Foreskin melanocyte (primary cell): ENCODE measurements at places on chromosomes 12 and 14.

- no peak for DNase-seq
Measured at GRCh38 chr14:105418269-105419194, 1.1 kb upstream of the MTA1 start.

DNA sequence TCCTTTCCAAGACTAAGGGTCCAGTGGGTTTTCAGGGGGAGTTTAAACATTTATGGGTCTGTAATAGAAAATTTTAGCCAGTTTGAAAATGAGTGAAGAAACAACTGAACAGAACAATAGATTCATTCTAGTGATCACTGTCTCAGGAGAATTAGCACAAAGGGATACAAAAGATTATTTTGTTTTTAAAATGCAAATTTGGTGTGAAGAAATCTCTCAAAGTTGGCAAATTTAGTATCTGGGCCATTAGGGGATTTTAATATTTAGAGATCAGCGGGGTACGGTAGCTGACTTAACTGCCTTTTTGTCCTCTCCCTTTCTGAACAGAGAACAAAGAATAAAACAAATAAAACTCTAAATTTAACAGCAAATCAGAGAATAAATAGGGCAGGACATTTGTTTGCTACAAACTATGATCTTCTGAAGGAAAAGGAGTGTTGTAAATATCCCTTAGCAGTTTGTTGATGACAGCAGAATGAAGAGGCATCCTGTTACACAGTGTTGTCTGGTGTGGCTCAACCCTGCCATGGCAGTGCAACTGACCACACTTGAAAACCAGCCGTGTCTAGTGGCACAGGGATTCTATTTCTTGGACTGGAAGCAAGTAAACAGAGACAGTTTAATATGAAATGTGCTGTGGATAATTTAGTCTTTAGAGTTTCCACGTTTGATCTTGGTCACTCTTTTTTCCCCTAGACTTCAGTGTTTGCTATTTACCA, 46.3 kb upstream of the LRTM2 start:
- DNase-seq: no peak

DNA sequence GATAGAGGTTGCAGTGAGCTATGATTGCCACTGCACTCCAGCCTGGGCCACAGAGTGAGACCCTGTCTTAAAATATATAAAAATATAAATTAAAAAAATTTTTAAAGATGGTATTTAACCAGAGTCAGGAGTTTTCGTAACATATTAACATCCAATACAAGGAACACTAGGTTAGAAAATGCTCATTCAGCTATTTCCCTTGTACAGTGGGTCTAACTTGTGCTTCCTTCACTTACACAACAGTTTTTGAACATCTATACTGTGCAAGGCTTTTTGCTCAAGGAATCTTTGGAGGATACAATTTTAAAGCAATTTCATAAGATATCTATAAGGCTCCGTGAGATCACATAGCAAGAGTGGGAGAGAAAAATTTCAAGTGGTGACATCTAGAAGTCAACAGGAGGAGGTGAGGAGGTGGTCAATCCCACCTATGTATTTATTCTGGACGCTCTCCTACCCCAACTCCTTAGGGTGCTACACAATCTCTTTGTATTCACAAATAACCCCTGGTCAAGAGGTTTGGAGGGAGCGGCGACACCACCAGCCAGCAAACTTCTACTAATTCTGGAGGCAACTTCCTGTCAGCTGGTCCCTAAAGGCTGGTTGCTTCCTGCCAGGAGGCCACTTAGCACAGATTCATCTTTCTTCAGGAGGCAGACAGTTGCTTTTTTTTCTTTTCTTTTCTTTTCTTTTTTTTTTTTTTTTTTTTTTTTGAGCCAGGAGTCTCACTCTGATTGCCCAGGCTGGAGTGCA, 22.2 kb downstream of the DUSP16 start:
- no peak for DNase-seq

- DNase-seq: no peak
Measured at GRCh38 chr14:31320922-31321766, 99.2 kb downstream of the HEATR5A start.

DNA sequence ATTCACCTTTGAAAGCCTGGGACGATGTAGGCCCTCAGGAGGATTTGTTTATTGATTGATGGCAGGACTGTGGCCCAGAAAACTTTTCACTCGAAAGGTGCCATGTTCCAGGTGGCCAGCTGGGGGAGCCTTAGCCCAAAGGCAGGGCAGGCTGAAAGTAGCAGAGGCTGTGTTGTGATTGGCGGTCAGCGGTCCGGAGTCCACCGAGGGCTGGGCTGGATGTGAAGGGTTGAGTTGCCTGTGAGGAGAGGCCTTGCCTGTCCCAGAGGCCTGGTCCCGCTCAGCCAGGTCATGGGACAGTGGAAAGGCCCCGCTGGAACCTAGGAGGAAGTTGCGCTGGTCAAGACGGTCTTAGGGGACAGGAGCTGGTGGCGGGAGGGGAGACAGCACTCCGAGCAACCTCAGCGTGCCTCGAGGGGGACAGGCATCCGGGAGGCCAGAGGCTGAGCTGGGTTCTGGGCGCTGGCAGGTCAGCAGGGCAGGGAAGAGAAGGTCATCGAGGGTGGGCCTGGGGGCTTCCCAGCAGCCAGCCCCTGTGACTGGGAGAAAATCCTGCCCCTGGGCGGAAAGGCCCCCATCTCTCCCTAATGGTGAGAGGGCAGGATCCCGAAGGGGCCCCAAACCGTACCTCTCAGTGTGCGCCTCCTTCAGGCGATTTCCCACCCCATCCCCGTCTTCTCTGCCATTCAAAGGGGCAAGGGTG, 26.3 kb downstream of the CMA1 start:
- DNase-seq: no peak

DNA sequence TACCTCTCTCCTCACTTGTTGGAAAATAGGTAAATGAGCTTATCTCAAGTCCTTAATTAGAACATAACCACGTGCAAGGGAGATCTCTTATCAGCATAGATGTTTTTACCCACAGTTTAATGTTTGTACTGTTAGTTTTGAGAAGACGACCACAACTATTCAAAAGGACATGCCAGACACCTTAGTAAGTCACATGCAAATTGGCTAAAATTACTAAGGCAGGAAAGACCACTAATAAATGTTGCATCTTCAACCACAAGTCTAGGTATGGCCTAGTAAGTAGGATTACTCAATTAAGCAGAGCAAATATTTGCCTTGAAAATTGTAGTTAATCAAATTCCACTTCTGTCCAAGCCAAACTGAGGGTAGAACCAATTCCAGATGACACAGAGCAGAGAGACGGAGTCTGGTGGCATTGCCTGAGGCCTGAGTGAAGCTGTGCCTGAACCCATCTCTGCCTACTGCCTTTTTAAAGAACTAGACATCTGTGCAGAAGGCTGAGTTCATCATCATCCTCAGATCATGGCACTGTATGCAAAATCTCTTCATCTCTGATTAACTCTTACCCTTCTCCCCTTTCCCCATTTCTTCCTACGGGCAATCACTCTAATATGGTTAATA, 29.7 kb upstream of the CHST11 start:
- DNase-seq: no peak

DNA sequence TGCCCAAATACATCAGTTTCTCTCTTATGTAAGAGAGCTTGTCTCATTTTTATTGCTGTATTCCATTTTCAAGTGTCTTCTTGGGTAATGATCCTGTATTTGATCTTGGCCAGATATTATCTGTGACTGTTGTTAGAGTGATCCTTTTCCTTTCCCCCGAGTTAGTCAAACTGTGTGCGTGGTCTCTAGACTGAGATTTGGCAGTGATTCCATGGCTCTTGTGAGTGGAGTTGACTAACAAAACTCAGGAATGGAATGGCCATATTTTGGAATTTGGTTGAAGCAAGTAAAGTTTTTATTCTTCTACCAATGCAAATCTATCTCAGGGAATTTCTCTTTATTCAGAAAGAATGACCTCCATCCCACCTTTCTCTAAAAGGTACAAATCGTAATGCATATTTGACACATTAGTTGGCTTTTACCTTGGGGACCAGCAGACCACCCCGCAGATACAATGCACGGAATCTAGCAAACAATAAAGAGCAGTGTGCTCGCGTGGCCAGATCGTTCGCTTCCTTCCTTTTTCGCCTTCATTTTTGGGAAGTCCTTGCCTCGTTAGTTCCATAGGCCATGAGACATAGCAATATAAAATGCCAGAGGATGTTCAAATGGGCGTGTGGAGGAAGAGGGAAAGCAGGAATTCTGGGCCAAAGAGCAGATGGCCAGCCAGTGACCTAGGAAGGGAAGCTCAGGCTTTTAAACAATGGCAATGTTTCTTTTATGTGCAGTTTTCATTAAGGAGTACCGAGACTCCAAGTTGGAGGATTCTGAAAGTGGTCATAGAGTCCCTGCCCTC, 24.4 kb downstream of the ETV6 start:
- no peak for DNase-seq

- no peak for DNase-seq
Measured at GRCh38 chr12:104730763-104731162, 227.3 kb downstream of the SLC41A2 start.

DNA sequence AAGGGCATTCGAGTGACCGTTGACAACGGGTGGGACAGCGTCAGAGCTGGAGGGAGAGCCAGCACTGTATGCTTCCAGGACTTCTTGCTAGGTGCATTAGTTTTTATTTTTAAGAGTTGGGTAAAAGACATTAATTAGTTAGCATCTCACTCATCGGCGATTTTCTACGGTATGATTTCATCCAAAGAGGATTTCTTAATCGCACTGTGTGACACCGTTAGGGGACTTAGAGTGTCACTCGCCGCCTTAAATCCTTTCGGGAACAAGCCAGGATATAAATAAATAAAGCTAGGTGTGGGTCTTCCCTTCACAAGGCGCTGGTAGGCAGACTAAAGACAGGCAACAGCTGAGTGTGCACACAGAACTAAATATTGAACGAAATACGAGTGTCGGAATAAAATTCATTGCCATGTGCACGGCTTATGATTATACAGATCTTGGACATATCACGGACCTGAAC, 869 bp upstream of the NOVA1 start:
- DNase-seq: no peak

GRCh38 chr12:50187084-50187900, 20.1 kb upstream of the CERS5 start:
- DNase-seq: peak; percentile 85

DNA sequence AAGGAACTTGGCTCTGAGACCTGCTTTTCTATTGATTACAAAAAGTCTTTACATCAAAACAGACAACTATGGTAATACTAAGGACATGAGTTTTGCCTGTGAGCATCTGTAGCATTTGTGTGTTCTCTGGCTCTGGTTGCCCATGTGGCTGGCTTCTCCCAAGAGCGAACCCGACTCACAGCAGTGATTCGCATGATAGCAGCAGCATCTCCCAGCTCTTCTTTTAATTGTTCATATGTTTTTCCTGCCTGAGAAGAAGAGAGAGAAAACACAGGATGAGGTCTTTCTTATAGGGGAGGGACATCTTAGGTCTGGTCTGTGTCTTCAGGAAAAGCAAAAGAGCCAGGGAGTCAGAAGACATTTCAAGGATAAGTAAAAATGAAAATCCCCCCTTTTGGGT, 17.6 kb downstream of the AVIL start:
- DNase-seq: no peak

DNA sequence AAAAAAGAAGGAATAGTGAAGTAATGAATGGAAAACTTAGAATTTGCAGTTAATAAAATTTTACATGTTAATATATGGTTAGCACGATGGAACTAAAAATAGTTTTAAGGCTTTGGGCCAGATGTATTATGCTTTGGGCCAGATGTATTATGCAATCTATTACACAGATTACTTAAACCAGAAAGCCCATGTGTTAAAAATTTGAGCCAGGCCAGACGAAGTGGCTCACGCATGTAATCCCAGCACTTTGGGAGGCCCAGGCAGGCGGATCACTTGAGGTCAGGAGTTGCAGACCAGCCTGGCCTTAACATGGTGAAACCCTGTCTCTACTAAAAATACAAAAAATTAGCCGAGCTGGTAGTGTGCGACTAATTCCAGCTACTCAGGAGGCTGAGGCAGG, 17.2 kb downstream of the IFT81 start:
- no peak for DNase-seq

DNA sequence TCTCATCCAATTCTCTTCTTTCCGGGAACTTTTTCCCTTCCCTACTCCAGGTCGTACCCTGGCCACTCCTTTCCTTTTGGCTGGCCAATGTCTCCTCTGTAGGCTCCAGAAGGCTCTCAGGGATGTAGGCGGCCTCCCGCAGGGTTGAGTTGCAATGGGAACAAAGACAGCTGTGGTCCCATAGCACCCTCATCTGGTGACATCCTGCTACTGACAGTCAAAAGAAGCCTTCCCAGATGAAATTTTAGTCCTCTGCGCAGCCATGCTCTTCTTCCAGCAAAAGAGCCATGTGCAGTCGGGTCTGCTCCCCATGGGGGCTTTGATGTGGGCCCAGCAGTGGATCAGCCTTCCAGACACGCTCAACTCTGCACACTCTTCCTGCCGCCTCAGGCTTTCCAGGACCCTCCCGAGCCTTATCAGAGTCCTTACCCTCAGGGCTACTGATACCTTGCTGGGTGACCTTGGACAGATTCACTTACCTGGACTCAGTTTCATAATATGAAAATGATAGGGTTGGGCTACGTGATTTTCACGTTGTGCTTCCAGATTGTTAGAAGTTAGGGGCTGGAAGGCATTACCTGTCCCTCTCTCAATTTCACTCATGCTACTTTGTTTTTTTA, 5.5 kb upstream of the CELA1 start:
- DNase-seq: no peak

DNA sequence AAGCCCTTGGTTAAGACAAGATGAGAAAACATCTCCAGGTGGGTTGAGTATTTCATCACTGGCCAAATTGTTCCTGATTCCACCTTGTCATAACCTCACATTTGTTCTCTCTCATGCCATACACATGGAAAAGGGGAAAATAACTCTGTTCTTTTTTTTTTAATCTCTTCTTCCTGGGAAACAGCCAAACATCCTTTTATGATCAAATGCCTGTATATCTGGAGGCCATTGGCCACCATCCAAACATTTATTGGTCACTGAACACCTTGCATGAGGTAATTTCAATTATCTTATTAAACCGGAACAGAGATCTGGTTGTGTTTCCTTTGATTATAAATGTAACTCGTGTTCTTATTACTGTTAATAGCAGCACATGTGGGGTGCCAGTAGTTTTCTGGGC, 469.6 kb downstream of the NPAS3 start:
- DNase-seq: no peak

- no peak for DNase-seq
Measured at GRCh38 chr12:58576916-58577315, 343.4 kb downstream of the LRIG3 start.

- DNase-seq: no peak
Measured at GRCh38 chr14:61315313-61315712, 6.1 kb upstream of the PRKCH start.

GRCh38 chr12:117367006-117367638, 5.7 kb upstream of the NOS1 start:
- peak; percentile 36 for DNase-seq

GRCh38 chr12:109479761-109480160, 2.3 kb downstream of the UBE3B start:
- DNase-seq: no peak
